Germinal center (tissue), 1 donor: ENCODE measurements at places on chromosomes 12 and 14.
A peak's percentile ranks its signal among the peaks of the same experiment; 100 is the strongest.

DNA sequence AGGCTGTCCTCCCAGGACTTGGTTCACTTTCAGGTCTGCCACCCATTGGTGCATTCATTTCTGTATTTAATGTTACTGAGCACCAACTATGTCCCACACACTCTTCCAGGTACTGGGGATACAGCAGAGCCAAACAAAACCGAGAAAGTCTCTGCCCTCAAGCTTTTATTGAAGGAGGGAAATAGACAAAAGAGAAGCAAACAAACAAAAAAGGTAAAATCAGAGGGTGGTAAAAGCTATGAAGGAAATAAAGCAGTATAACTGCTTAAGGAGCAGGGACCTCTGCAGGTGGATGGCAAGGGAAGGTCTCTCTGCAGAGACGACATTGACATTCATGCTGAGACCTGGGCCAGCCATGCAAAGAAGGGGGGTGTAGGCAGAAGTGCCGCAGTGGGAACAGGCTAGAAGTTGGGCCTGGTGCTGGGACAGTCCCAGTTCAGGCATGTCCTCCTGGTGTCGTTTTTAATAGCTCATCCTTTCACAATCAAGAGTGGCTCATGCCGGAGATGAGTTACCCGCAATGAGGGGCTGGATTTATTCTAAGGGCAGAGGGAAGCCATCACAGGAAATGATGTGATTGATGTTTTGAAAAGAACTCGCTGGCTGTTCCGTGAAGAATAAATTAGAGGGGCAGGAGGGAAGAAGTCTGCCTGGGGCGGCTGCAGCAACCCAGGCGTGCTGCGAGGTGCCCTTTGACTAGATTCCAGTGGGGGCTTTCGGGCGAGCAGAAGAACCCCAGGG, 72.8 kb downstream of the IRF2BPL start:
- peak; percentile 32 for DNase-seq

GRCh38 chr14:68740788-68741476, 51.9 kb downstream of the ZFP36L1 start:
- DNase-seq = no peak

GRCh38 chr14:53458368-53458814, 305.3 kb upstream of the DDHD1 start:
- no peak for DNase-seq

- DNase-seq = peak; percentile 34
These were observed 19.3 kb downstream of the ZC2HC1C start for GRCh38 chr14:75088566-75089373.

GRCh38 chr14:54774824-54775223, 127.8 kb downstream of the GCH1 start:
- no peak for DNase-seq

DNA sequence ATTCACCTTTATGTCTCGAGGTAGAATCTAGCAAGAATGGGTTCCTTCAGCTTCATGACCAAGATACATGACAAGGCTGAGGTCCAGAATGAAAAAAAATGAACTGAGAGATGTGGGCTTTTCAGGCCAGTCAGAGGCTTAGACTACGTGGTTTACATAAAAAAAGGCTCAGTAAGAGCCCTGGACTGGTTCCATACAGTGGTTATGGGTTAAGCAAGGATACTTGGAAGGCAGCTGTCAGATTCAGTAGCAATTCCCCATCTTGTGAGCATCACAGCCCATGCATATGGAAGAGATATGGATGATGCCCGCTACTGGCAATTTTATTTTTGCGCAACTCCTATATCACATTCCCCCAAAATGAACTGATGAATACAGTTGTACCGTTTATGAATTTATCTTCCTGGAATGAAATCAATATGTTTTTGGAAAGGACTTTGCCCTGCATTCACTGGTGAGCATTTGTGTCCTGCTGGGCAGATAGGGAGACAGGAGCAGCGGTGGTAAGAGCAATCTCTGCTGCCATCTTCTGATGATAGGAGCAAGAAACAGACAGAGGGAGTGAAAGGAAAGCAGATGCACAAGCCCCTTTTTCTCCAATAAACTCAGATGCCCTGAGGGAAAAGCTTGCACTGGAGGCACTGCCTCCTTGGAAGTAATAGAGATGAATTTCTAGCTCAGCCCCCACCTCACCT, 280.4 kb downstream of the GALC start:
- DNase-seq = no peak

GRCh38 chr14:72810201-72810600, 83.7 kb downstream of the DPF3 start:
- DNase-seq = no peak

DNA sequence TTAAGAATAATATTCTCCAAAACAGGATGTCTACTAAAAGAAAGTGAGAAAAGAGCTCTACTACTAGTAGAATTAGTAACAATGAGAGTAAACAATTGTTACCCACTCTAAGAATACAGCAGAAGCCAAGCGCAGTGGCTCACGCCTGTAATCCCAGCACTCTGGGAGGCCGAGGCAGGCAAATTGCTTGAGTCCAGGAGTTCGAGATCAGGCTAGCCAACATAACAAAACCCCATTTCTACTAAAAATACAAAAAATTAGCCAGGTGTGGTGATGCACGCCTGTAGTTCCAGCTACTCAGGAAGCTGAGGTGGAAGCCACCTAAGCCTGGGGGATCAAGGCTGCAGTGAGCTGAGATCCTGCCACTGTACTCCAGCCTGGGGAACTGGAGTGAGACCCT, 4.7 kb downstream of the DNAJC14 start:
- no peak for DNase-seq

- DNase-seq = no peak
These were observed 59.5 kb downstream of the SCARB1 start for GRCh38 chr12:124804011-124804621.

DNA sequence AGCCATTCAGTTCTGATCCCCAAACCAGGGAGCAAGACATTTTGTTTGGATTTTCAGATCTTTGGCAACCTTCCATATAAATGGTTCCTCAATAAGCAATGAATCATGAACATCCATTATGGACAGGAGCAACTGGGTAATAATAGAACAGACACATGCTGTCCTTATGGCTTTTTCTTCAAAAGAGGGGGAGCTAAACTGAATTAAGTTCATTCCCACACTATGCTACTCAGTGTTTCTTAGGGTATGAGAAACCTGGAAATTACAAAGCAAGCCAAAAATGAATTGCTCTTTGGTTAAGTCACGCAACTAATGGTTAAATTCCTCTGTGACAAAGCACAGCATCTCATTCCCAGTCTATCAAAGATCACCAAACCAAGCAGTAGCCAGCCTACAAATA, 51.0 kb downstream of the PTGER2 start:
- no peak for DNase-seq

DNA sequence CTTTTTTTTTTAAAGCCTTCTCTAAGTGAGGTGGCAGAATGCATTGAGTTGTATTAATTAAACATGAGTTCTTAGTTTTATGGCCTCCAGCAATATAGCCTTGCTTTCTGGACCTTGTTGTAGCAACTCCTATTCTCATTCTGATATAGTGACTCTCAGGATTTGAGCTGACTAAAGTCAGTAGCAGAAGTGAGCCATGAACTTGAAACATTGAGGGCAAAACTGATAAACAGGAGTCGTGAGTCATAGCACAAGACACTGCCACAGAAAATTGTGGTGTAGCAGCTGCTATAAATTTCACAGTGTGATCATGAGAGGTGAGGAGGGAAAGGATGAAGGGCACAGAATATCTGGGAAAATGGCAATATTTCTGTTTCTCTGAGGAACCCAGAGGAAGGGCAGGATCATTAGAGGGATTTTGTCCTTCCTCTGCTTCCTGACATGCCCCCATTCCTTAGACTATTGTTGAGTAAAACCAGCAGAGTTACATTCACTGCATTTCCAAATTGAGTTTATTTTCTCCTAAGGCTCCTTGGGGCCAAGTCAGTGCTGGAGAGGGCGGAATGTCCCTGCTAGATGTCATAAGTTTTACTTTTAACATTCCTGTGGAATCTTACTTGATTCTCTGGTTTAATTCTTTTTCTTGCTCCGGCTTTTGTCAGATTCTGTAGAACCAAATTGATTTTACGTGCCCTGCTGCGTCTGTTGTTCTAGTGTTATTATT, 7.5 kb downstream of the KLRG1 start:
- DNase-seq = no peak

- no peak for DNase-seq
These were observed 5.6 kb downstream of the CHST11 start for GRCh38 chr12:104462325-104462724.

DNA sequence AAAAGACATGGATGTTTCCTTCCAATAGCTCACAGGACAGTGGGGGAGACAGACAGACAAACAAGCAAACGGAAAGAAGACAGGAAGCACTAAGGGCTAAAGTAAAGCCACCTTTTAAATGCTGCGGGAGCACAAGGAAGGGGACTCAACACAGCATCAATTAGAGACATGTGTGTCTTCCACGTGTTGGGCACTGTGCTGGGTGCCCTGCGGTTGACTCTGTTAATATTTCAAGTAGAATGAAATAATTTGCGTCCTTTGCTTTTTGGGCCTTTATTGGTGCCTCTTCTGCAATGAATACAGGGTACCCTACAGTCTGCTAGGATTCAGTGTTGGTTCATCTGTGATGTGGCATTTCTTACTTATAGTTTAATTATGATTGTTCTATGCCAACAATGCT, 90.9 kb upstream of the CPM start:
- no peak for DNase-seq

DNA sequence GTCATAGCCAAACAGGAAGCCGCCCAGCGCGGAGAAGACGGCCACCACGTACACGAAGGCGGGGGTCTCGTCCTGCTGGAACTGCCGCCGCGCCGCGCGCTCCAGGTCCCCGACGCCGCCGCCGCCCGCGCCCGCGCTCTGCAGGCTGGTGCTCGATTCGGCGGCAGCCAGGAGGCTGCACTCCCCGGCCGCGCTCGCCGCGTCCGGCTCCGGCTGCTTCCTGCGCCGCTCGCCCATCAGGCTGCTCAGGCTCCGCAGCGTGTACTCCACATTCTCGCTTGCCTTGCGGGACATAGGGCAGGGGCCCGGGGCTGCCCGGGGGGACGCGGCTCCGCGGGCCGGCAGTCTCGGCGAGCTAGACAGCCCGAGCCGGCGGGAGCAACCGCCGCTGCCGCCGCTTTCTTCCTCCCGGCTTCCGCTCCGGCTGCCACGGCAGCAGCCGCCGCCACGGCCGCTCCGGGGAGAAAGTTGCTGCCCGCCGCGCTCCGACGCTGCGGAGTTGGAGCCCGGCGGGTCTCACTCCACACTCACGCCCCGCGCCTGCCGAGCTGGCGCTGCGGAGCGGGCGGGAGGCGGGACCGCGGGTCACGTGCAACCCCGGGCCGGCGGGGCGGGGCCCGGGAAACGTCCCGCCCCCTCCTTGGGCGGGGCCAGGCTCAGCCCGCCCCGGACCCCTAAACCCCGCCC, at the start of gene SLC2A13:
Gene SLC2A13 (minus strand): TSS at position 567 of the 687 bp plus-strand sequence. CDS start 273 bp downstream, at position 294.
- peak; percentile 93 for DNase-seq

DNA sequence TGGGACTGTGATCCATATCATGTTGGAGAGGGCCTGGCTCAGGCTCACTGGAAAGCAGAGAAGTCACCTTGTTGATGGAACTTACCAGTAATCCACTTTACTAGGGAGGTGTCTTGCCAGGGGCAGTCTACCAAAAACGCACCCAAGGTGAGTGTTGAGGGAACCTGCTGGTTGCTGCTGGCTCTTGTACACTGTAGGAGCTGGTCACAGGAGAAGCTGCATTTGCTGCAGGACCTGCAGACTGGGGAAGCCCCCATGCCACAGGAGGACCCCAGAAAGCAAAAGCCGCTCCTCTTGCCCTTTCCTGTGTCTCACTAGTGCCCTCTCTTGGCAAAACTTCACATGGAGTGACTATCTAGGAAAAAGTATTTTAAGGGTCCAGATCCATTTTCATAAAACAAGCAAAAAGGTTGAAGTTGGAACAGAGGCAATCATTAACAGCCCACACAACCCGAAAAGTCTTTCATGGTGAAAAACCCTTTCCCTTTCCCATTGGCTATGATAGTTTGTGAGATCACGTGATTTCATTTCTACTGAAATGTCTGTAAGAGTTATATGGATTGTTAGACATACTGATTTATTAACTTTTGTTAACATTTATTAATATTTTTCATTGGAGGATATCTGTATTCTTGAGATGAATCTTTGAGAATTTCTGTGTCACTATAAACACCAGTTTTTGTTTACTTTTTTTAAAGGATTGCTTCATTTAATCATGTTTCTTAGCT, 59.2 kb downstream of the RASSF8 start:
- no peak for DNase-seq
